MM.1S (cell line): ENCODE measurements at places on chromosomes 3 and 15.

DNA sequence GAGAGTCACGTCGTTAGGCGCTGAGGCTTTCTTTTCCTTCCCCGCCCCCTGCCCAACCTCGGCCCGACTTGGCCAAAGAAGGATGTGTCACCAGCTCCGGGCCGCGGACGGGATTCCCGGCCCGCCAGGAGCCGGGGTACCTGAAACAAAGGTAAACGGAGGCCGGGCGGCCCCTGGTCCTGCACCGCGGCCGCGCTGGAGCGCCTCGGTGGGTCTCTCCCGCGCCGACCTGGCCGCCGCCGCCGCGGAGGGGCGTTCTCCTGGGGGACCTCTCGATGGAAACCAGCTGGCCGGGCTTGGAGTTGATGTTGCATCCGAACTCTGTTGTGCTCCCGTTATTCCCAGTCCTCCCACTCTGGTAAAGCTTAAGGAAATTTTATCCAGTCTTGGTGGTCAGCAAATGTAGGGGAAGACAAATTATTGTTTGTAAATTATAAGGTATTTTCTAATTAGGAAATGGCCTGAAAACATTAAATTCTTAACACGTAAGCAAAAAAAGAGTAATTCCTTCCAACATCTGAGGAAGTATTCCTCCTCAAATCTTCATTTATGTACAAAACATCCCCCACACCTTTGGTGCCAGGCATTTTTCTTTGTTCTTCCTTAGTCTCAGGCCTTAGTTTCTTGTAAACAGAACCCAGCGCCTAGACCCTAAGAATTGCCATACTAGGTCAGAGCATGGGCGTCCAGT lies 888 bp downstream of the PPP2R3A start:
- no peak for DNase-seq

DNA sequence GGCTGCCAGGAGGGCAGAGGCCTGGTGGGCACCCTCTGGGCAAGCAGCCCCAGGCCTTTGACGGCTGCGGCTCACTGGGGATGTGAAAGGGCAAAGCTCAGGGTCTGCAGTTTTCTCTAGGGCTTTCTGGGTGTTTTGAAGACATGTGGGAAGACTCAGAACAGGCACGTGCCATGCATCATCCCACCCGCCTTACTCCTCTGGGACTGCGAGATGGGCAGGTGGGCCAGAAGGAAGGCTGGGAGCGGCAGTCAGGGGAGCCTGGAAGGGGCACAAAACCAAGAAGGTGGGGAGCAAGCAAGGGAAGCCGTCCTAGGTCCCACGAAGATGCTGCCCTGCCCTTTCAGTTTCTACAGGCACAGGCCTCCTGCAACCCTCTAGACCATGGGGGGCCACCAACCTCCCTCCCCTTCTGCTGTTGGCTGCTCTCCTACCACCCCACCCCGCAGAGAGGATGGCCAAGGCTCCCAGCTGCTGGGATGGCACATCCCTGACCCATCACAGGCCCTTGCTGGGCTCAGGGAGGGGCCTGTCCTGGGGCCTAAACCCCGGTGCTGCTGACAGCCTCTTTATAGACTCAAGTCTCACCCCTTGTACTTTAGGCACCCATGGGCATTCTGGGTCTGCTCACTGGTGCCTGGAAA lies 71.8 kb upstream of the CTSH start:
- no peak for DNase-seq

- DNase-seq, result peak; percentile 58
Observed at GRCh38 chr3:94083261-94083660, 20.4 kb downstream of the NSUN3 start.

GRCh38 chr3:100033184-100033583 lies 81.1 kb downstream of the FILIP1L start:
- no peak for DNase-seq

- DNase-seq, result no peak
Observed at GRCh38 chr3:126102530-126102951, 18.6 kb upstream of the SLC41A3 start.

DNA sequence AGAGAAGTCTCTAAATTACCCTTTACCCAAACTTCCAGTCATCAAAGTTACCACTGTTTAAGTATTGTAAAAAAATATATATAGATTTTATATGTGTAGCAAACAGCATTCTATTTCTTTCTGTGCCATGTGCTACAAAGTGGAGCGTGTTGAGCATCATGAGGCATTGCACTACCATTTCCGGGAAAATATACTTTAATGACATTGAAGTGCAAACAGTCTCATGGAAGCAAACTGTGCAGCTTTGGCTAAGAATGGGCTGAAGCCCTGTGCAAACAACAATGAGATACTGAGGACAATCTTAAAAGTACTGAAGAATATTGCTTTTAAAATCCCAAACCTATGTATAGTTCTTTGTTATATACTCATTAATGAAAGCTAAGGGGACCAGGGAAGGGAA lies 6.5 kb upstream of the RPL22L1 start:
- no peak for DNase-seq

- DNase-seq, result no peak
Observed at GRCh38 chr3:73677336-73678024, 52.7 kb upstream of the PDZRN3 start.
